ENCODE measurements at places on chromosomes 7 and 10.

- DNase-seq: no peak
- H3K36me3 ChIP-seq: no peaks in the 10 kb centered on the region
- peaks cover 7% of the 10 kb centered on the region for H3K4me1 ChIP-seq
- no peaks in the 10 kb centered on the region for H3K27me3 ChIP-seq
- H3K27ac ChIP-seq: no peak overlapping the region
- no peak overlapping the region for H3K4me3 ChIP-seq
These were observed 4.4 kb upstream of the TBL2 start for GRCh38 chr7:73582664-73583202.

- H3K4me3 ChIP-seq: no peak overlapping the region
- no peaks in the 10 kb centered on the region for H3K4me1 ChIP-seq
- no peak overlapping the region for H3K27ac ChIP-seq
- no peak for DNase-seq
- no peaks in the 10 kb centered on the region for H3K36me3 ChIP-seq
These were observed 171.5 kb downstream of the CYP26A1 start for GRCh38 chr10:93245147-93245546.

DNA sequence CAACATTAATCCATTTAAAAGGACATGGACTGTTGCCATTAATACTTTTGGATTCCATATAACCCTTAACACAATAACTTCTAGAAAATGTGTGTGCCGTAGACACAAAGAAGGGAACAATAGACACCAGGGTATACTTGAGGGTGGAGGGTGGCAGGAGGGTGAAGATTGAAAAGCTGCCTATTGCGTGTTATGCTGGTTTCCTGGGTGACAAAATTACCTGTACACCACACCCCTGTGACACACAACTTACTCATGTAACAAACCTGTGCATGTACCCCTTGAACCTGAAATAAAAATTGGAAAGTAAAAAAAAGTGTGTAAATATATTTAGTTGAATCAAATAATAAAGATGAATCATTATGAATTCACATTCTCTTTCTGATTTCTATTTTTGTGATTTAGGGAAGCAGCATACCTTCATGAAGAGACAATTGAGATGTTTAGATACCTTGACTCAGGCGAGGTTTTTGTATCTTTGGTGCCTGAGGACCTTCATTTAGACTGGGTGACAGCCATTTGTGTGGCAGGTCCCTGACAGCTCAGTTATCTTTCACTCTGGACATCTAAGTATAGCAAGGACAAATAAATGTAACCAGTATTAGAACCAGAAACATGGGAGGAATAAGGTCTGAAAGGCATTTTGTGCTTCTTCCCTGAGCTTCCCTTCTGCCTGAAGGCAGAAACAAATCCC lies 28.7 kb downstream of the GIMAP8 start:
- no peaks in the 10 kb centered on the region for H3K36me3 ChIP-seq
- no peak for DNase-seq
- H3K4me1 ChIP-seq: no peaks in the 10 kb centered on the region
- no peaks in the 10 kb centered on the region for H3K27me3 ChIP-seq
- no peak overlapping the region for H3K27ac ChIP-seq
- no peak overlapping the region for H3K4me3 ChIP-seq

- H3K36me3 ChIP-seq: peaks cover 9% of the 10 kb centered on the region
- H3K4me1 ChIP-seq: no peaks in the 10 kb centered on the region
- H3K4me3 ChIP-seq: no peak overlapping the region
- H3K27ac ChIP-seq: no peak overlapping the region
These were observed 106.3 kb downstream of the WNT2 start for GRCh38 chr7:117216436-117217069.

DNA sequence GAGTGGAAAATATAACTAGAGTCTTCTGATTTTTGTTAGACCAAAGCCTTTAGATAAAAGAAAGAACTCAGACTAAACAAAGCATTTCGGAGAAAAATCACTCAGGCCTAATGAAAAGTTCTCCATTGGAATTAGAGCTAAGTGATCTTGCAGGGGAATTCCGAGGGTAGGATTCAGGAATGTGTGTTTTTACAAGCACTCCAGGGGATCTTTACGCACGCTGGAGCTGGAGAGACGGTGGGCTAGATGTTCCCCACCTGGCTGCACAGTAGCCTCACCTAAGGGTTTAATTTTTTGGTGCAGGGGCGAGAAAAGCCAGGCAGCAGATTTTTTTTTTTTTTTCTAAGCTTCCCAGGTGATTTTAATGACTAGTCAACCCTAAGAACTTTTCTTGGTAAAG lies 7.9 kb upstream of the PAPSS2 start:
- no peaks in the 10 kb centered on the region for H3K4me1 ChIP-seq
- no peak overlapping the region for H3K27ac ChIP-seq
- H3K36me3 ChIP-seq: no peaks in the 10 kb centered on the region

DNA sequence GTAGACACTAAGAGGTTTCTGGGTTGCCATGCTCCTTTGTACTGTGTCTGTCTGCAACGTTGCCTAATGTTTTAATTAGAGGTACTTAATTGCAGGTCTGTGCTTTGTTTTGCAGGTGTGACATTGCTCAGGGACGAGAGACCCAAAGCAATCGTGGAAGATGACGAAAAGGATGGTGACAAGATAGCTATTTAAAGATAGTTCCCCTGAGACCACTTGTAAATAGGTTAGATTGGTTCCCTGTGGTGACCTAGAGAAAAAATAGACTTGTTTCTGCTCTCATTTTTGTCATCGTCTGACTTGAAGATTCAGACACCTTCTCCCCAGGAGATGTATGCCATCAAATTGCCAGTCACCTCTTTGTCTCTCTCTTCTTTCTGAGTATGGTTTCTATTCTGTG lies 20.1 kb downstream of the PPP1R17 start:
- H3K27me3 ChIP-seq: no peaks in the 10 kb centered on the region
- no peaks in the 10 kb centered on the region for H3K36me3 ChIP-seq
- no peaks in the 10 kb centered on the region for H3K4me1 ChIP-seq
- DNase-seq: peak; percentile 27

DNA sequence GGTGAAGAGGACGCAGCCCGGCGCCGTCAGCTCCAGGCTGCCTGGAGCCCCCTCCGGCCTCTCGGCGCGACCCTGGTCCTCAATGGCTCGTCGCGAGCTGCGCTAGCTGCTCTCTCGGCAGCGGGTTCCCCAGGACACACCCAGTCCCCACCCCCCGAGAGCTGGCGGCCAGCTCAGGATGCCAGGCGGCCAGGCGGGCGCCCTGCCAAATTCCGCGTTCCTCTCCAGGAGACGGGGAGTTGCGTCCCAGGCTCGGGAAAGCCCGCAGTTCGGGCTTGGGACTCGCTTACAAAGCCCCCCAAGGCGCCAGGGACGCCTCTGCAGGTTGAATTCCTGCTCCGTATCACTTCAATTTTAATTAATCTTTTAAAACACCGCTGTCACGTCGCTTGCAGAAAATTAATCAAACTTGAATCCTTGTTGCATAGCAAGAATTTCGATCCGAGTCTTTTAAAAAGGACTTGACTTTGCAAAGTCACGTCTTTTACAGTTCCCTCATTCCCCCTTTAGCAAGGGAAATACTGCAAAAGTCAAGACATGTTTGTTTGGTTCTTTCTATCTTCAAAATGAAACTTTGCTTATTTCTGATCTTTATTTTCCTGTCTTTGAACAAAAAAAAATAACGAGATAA lies 28.2 kb downstream of the SKIDA1 start:
- peaks cover 18% of the 10 kb centered on the region for H3K27me3 ChIP-seq
- no peak overlapping the region for H3K27ac ChIP-seq
- no peak for DNase-seq
- H3K4me3 ChIP-seq: peak overlapping the region; percentile 65
- peaks cover 20% of the 10 kb centered on the region for H3K4me1 ChIP-seq

DNA sequence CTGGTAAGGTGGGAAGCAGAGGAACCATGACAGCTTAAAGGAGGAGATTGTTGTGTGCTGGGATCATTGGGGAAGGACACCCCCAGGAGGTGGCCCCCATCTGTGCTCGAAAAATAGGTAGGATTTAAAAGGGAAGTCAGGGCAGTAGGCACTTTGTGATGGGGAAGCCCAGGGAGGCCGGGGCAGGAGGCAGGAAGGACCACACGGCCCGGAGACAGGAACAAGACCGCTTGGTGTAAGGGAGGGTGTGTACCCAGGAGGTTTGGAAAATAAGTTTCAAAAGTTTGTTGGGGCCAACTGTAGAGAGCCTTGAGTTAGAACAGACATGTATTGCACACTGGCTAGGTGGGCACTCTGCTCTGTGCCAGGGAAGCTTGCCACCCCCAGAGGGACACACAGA lies 20.7 kb downstream of the ZNF467 start:
- H3K4me3 ChIP-seq: no peak overlapping the region
- H3K27me3 ChIP-seq: no peaks in the 10 kb centered on the region
- no peak overlapping the region for H3K27ac ChIP-seq
- H3K4me1 ChIP-seq: no peaks in the 10 kb centered on the region
- no peak for DNase-seq

GRCh38 chr10:59872892-59873463 lies 33.4 kb downstream of the CCDC6 start:
- H3K27ac ChIP-seq: no peak overlapping the region
- H3K27me3 ChIP-seq: no peaks in the 10 kb centered on the region
- no peak overlapping the region for H3K4me3 ChIP-seq
- 0 out of 2 replicates have a peak, but pooled peaks cover 4% of the 10 kb centered on the region for H3K36me3 ChIP-seq
